Right lung (tissue), 10 donors: ENCODE measurements at places on chromosomes 2 and 18. TPM values are rescaled to one million over a fixed set of nuclear protein-coding genes. Genes with fewer than 3 reads are reported as not detected.

GRCh38 chr2:24435391-24436316 lies 55.4 kb upstream of the NCOA1 start:
- DNase-seq: peak; percentile 87

The KRTCAP3 gene
- 12.1 TPM for polyA plus RNA-seq

DNA sequence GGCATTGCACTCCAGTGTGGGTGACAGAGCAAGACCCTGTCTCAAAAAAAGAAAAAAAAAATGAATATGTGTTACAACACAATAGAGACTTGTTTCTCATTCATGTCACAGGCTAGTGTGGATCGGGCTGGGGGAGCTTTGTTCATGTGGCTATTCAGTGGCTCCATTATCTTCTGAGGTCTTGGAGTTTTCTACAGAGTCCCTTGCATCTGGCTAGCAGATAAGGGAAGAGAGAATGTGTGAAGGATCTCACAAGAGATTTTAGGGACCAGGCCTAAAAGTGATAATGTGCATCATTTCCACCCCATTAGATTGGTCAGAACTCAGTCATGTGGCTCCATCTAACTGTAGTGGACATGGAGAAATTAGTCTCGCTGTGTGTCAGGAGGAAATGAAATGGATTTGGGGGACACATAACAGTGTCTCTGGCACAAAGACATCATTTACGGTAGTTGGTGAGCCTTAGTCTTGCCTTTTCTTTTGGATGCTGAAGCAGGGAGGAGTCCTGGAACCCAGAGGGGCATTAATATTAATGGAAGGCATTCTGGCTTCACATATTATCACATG lies 32.4 kb upstream of the CASP10 start:
- no peak for DNase-seq

DNA sequence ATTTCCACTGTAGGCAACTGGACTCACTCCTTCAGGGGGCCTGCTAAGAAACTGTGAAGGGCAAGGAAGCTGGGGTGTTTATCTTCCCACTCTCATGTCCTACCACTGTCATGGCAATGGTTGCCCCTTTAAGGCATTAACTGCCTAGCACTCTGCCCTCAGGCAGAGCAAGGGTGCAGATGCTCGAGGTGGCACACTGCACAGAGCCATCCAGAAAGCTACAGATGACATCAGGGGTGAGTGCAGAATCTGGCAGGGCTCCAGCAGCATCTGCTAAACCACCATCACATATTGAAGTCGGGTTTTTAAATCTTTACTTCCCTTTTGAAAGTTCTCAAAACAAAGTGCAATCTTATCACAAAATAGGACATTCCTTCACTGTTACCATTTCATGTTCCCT lies 75.4 kb downstream of the RAPGEF4 start:
- no peak for DNase-seq

The EMILIN1 gene
- 140 TPM for polyA plus RNA-seq

The UNC50 gene
- polyA plus RNA-seq: 62.2 TPM

The REG3G gene
- not detected for polyA plus RNA-seq

The REV1 gene
- 51.8 TPM for polyA plus RNA-seq

The SLC4A5 gene
- 8.7 TPM for polyA plus RNA-seq

- DNase-seq: no peak
Measured at GRCh38 chr2:25053041-25053440, 11.2 kb downstream of the EFR3B start.

DNA sequence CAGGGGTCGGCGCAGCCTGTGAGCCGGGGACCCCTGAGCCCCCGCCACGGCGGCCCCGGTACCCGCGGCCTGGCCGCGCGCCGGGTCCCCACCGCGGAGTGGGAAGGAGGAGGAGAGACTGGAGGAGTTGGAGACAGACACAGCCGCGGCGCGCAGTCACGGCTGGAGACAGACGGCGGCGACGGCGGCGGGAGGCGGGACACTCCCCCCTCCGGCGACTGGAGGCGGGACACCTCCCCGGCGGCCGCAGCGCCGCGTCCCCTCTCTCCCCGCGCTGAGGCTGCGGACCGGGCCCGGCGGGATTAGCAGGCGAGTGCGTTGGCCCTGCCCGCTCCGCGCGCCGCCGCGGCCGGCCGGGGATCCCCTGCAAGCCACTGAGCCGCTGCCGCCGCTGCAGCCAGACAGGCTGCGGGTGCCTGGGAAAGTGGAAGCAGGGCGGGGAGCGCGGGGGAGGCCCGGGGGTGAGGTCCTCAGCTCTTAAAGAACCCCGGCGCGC lies 1.0 kb upstream of the LDLRAD4 start:
- DNase-seq: peak; percentile 49

DNA sequence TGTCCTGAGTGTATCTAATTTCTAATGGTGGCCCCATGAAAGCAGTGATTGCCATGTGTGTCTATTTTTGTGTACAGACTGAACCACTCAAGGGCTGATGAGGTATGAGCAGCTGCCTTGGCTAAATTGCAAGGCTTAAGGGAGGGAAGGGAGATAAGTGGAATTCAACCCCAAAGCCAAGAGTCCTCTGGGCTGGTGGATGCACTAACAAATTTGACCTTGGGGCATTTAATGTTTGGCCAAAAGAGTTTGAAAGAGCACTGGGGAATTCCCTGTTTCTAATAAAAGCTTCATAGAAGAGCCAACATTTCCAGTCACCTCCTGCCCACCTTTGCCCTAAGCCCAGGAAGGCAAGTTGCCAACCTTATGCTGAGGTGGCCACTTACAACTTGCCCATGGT lies 172.1 kb downstream of the SETBP1 start:
- no peak for DNase-seq
